CD4-positive, alpha-beta T cell treated with Interleukin-4 for 1 hour (primary cell): ENCODE measurements at places on chromosomes 11 and 22.

- no peak for DNase-seq
Observed at GRCh38 chr22:30488121-30488520, 16.3 kb upstream of the SEC14L3 start.

DNA sequence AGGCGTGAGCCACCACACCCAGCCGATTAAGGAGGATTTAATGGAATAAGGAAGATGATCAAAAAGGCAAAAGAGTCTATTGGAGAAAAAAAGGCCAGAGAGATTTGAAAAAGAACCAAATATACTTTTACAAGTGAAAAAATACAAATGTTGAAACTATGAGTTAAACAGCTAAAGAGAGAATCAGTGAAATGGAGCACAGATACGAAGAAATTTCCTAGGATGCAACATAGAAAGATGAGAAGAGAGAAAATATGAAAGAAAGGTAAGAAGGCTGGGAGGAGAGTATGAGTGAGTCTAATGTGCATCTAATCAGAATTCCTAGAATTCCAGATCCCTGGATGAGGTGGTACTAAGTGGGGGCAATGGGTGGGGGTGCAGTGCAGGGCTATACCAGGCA, 19.4 kb upstream of the CELSR1 start:
- DNase-seq = no peak

DNA sequence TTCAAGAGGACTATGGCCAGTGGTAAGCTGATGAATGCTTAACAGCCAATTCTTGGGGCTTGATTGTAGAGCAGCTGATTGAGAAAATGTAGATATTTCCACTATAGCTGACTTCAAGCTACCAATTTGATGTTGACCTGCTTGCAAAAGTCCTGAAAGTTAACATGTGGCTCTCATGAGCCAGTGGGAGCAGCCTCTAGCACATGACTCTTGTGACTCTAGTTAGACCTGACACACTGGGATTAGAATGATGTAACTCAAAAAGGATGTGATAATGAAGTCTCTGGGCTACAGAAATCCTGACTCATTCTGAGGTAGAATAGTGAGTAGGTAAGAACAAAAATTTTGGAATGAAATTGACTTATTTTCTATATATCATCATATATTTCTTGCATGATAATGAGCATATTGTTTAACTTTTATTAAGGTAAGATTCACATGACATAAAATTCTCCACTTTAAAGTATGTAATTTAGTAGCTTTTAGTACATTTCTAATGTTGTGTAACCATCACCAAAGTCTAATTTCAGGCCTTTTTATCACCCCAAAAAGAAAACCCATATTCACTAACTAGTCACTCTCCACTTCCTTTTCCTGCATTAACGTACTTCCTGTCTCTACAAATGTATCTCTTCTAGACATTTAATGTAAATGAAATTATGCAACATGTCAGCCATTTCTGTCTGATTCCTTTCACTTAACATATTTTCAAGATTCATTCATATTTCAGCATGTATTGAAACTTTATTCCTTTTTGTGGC, 16.1 kb upstream of the OR52H1 start:
- DNase-seq = no peak

DNA sequence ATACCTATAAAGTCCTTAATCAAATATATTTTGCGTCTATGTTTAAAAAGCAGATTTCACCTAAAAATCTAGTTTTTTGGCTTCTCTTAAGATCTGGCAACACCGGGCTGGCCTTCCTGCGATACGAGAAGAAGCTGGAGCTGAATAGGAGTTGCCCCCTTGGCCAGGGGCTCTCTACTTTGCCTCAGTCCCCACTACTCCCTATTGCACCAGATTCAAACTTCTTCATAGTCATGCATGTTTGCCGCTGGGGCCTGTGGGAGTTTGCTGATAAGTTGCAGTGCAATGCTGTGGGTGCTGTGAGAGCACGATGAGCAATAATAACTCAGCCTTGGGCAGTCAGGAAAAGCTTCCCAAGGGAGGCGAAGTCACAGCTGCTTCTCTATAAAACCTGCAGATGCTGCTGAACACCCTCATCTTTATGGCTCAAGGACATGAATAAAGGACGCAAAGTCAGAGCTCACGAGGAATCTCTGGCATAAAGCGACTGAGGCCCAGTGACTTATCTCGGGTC, 15.2 kb upstream of the EIF3D start:
- no peak for DNase-seq

GRCh38 chr22:42275176-42275575, 4.7 kb upstream of the TCF20 start:
- DNase-seq = no peak

DNA sequence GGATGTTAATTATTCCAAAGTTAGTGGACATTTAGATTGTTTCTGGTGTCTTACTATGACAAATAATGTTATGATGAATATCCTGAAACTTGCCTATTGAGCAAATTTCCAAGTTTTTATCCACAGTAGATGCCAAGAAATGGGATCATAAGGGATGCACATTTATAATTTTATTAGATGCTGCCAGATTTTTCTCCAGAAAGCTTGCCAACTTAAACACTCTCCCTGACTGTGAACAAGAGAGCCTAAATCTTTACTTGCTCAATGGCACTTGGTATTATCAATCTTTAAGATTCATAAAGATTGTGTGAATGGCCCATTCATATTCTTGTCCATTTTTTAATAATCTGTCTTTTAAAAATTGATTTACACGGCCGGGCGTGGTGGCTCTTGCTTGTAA, 82.4 kb downstream of the SPON1 start:
- no peak for DNase-seq
